NCI-H2081 (cell line): ENCODE measurements at places on chromosomes 6 and 20.

DNA sequence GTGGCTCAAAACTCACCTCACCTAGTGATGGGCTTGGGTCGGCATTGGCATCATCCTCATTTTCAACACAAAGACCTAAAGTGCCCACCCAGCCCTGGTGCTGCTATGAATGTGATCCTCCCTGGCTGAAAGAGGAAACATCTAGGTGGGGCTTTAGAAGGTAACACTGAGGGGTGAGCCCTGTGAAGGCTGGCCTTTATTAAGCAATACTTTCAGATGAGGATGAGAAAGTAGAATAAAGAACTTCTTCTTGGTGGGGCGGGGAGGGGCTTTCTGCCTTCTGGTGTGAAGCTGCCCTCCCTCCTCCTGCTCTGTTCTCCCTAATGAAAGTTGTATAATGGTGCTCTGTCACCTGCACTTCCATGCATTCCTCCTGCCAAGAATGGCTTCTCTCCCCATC, 133.0 kb upstream of the TRAF3IP2 start:
- no peak for DNase-seq

DNA sequence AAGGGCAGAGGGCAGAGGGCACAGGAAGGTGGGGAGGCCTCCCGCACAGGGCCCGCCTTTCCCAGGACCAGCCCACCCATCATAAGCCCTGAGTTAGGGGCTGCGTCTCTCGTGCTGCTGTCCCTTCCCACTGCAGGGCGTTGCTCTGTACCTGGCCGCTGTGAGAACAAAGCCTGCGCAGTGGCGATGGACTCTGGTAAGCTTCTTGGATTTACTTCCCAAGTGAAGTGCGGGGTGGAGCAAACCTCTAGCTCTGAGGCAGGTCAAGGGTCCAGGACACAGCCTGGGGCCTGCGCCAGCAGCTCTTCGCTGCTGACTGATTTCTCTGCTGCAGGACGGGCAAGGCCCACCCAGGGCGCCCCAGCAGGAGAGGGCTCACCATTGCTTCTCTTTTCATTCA, 23.9 kb downstream of the INSM1 start:
- no peak for DNase-seq

- DNase-seq, result no peak
Measured at GRCh38 chr20:3658019-3658715, 5.0 kb downstream of the GFRA4 start.

- DNase-seq, result no peak
Measured at GRCh38 chr20:9743871-9744270, 95.0 kb downstream of the PAK5 start.

- peak; percentile 33 for DNase-seq
Measured at GRCh38 chr6:5078121-5078669, 6.9 kb upstream of the PPP1R3G start.

- DNase-seq, result no peak
Measured at GRCh38 chr20:671252-672030, 4.2 kb downstream of the SCRT2 start.

- DNase-seq, result no peak
Measured at GRCh38 chr6:69102416-69102815, 467.3 kb downstream of the ADGRB3 start.

GRCh38 chr6:159953091-159953601, 15.7 kb upstream of the IGF2R start:
- DNase-seq, result no peak

- DNase-seq, result no peak
Measured at GRCh38 chr6:159118924-159119323, 50.3 kb upstream of the FNDC1 start.
